ENCODE measurements at places on chromosomes 5 and 9.

GRCh38 chr5:170489199-170489598, 14.6 kb upstream of the KCNIP1 start:
- no peak overlapping the region for H3K27ac ChIP-seq
- H3K27me3 ChIP-seq: no peaks in the 10 kb centered on the region
- no peak overlapping the region for H3K4me3 ChIP-seq
- DNase-seq: no peak
- no peaks in the 10 kb centered on the region for H3K36me3 ChIP-seq

DNA sequence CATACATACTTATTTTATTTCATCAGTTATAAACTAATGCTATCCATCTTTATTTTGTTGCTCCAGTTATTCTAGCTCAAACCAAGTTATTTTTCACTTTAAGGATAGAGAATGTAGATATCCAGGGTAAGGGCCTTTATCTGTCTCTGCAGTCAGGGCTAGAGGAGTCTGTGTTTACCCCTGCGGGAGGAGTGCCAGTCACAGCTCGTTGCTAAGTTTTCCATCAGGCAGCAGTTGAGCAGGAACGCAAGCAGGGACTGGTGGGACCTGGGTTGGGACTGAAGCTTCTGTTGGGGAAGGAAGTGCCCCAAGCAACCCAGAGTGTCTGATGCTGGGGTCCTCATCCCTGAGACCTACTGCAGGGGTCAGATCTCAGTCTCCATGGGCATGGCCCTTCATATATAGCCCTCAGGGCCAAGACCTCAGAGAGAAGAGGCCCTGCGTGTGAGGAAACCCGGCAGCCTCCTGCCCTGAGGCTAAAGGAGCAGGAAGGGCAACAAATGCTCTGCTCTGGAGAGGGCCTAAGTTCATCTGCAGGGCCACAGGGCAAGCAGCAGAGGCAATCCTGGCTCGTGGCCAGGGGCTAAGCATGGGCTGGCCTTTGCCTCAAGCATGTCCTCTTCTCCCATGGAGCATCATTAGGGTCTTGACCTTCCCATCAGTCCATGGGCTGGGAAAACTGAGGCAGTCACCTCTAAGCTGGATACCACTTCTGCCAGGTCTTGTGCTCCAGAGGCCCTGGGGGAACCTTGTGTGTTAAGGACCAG, 6.6 kb downstream of the SLC22A4 start:
- H3K36me3 ChIP-seq: no peaks in the 10 kb centered on the region
- H3K27me3 ChIP-seq: no peaks in the 10 kb centered on the region
- no peak overlapping the region for H3K4me3 ChIP-seq
- no peak for DNase-seq
- no peak overlapping the region for H3K27ac ChIP-seq

- no peaks in the 10 kb centered on the region for H3K27me3 ChIP-seq
- DNase-seq: no peak
- no peak overlapping the region for H3K27ac ChIP-seq
- H3K36me3 ChIP-seq: no peaks in the 10 kb centered on the region
Measured at GRCh38 chr5:98432378-98432777, 341.1 kb upstream of the RGMB start.

- H3K27me3 ChIP-seq: peaks cover 7% of the 10 kb centered on the region
- H3K4me1 ChIP-seq: no peaks in the 10 kb centered on the region
- DNase-seq: no peak
- H3K36me3 ChIP-seq: no peaks in the 10 kb centered on the region
- no peak overlapping the region for H3K4me3 ChIP-seq
Measured at GRCh38 chr9:132474253-132474652, 64.2 kb downstream of the CFAP77 start.

Data from RWPE2 (cell line).